Mammary epithelial cell (primary cell): ENCODE measurements at places on chromosomes 1 and 21.

DNA sequence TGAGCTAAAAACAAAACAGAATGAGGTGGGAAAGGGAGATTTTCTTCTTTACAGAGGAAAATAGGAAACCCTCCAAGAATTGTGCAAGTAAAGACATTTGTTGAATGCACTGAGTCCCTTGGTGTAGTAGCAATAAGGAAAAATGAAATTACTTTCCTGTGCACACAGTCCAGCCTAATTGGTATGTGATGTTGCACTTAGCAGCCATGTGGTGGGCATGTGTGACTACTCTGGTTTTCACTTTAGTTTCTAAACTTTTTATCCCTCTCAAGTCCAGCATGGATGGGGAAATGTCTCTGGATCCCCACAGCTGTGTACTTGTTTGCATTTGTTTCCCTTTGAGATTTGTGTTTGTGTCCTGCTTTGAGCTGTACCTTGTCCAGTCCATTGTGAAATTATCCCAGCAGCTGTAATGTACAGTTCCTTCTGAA is 7.1 kb upstream of the AGO3 start:
- DNase-seq = no peak

GRCh38 chr1:33709783-33710718 is 153.8 kb upstream of the HMGB4 start:
- DNase-seq = no peak

- DNase-seq = no peak
These were observed 133.2 kb upstream of the COL6A1 start for GRCh38 chr21:45848331-45848730.

- DNase-seq = no peak
These were observed 39.7 kb downstream of the PROX1 start for GRCh38 chr1:214027498-214027897.

GRCh38 chr1:198700396-198700795 is 61.6 kb downstream of the PTPRC start:
- DNase-seq = no peak

DNA sequence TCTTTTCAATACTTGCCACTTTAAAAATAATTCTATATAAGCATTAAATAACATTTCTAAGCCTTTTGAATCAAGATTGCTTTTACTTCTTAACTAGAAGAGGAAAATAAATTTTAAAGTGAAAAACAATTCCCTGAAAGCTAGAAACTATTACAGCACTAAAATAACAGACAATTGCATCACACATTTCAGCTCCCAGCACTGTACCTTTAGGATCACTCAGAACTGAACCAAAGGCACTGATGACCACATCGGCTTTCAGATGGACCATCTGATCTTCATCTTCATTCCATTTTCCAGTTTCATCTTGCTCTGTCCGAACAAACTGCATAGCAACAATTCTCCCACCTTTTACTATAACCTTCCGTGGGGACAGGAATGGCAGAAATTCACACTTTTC is 347.3 kb downstream of the DPYD start:
- DNase-seq = no peak
